ENCODE measurements at places on chromosomes 6 and 20.
A peak's percentile ranks its signal among the peaks of the same experiment; 100 is the strongest.

DNA sequence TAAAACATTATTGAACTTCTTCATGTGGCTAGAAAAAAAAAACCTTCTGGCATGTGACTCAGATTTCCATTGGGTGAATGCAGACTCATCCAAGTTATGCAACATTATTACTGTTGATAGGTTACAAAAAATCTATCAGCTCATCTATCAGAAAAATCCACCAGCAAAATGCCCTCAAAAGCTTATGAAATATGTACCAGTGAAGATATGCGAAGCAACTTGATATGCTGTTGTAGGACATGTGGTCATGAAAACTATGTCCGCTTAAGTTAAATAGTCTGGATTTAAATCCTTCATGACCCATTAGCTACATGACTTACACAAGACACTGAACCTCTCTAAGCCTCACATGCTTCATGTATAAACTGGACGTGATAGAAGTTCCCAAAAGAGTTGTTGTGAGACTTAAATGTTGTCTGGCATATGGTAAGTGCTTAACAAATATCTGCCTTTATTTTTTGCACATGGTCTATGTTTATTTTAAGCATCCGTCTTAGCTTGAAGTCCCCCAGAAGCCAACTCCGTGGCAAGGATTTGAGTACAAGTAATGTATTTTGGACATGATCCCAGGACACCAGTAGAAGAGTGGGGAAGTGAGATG is 12.5 kb upstream of the BFSP1 start:
- no peak for DNase-seq

DNA sequence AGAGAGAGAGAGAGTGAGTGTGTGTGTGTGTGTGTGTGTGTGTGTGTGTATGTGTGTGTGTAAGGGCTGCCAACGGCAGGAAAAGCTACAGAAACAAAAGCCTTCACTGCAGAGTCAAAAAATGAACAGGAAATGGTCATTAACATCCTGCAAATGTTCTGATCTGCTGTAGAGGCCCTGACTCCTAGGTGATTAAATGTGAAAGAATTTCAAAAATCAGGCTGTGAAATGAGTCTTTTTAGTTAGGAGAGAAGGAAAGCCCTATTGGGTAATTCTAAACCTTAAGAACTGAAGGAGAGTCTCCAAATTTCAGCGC is 166.5 kb upstream of the MYLIP start:
- DNase-seq, result no peak

- no peak for DNase-seq
These were observed 118.8 kb downstream of the CDKAL1 start for GRCh38 chr6:20653085-20653479.

DNA sequence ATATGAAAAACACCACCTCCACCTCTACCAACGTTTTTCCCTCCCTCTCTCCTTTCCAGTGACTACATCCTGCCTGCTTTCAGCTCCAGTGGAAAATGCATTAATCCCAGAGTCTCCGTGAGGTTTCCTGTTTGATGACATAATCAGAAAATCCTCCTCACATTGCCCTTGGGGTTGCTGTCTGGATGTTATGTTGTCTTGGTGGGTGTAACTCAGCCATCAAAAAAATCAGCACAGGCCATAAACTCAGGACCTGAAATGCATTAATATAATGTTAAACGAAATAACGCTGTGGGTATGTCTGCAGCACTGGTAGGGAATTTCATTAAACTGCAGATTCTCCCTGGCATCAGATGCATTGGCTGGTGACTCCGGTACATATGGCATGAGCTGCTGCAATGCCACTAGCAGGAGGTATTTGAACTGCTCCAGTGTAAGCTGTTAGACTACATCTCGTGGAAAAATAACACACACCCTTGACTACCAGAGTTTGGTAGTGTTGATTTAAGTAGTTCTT is 297.8 kb downstream of the PRL start:
- no peak for DNase-seq

DNA sequence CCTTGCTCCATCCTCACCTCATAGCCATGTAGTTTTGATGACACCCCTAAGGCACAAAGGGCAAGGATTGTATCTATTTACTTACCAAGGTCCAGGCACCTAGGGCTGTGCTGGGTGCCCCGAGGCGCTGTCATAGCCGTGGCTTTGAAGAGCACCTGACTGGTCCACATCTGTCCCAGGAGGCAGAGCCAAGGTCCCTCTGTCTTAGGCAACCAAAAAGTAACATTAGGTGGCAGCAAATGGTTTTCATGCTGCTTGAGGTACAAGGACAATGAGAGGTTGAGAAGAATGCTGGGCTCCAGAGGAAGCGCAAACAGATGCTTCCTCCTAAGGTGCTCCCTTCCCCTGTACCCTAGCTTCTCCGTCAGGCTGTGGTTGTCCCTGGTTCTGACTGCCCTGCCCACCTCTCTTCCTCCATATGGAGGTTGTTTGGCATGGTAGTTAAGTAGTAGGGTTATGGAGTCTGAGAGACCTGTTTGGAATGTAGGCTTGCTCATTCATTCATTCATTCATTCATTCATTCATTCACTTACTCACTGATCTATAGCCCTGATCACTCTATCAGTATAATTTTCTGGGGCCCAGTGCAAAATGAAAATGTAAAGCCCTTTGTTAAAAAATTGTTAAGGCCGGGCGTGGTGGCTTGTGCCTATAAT is 3.0 kb upstream of the UQCC2 start:
- DNase-seq, result no peak

DNA sequence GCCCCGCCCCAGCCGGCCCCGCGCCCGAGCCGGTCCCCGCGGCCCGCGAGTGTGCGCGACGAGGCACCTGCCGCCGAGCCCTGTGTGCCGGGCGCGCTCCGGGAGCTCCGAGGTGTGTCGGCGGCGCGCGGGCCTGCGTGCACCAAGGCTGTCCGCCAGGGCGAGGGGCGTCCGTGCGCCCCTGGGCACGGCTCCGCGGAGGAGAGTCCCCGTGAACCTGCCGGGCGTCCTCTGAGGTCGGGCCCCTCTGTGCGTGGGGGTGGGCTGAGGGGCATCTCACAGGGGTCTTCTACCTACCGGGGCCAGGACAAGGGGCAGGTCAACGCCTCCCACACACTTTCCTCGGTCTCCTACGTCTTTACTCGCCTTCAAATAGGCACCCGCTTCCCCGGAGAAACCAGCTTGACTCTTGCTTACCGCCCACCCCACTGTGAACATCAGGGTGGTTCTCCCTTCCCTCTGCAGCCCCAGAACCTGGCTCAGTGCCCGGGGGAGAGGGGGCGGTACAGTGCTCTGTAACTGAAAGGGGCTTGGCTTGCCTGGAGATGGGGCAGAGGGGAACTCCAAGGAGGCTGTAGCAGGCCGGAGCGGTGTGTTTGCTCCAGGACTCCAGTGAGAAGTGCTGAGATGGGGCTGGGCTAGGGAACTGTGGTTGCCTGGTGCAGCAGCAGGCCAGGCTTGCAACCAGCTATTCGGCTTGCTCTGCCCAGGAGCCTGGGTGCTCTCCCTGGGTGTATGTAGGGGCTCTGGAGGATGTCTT is at the start of gene SAMD10:
Gene SAMD10 (minus strand): TSS at position 86 of the 760 bp plus-strand sequence. CDS start 175 bp downstream, outside the sequence.
- no peak for DNase-seq

- no peak for DNase-seq
These were observed 43.8 kb downstream of the MAP3K4 start for GRCh38 chr6:161035182-161035980.

DNA sequence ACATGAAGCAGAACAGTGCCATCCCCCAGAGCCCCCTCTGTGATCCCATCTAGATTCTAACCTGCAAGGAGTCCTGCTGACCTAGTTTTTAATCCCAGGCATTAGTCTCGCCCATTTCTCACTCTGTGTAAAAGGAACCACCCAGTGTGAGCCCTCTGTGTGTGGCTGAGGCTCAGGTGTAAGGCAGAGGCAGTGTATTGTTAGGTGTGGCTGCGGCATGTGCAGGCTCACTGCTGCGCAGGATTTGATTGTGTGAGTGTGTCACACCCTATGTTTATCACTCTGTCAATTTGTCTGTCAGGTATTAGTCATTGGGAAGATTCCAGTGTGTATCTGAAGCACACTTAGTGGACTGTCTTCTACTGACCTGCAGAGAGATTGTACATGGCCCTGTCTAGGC is 13.7 kb upstream of the CST8 start:
- no peak for DNase-seq

DNA sequence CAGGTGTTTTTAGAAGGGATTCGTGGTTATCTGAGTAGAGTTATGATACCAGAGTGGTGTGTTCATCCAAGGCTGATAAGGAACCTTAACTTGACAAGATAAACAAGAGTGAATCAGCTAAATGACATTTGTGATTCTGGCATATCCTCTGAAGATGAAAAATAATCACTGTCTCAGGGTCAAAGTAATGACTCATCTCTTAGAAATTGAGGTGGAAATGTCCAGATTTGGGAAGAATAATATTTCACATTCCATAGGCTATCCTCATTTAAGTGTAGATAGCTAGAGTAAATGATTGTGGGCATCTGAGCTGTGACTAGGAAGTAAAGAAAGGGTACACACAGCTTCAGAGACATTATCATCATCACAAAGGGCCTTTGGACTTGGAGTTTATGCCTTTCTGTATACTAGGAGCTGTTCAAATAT is 255.7 kb downstream of the GJA1 start:
- no peak for DNase-seq

GRCh38 chr20:19025430-19026120 is 186.9 kb upstream of the SLC24A3 start:
- no peak for DNase-seq

DNA sequence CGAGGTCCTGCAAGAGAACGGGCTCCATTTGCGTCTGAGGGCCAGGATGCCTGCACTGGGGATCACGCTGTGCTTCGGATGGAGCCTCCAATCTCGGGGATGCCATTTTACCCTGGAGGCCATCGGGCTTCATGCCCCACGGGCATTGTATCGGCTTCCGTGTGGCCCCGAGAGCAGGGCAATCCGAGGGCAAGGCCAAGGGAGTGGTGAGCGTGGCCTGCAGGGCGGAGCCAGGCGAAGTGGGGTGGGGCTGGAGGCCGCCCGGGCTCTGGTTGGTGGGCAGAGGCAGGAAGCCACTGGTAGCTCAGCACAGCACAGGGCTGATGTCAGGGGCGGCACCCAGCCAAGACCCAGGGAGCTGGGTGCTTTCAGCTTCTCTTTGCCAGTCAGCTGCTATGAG is 57.5 kb upstream of the BHLHE23 start:
- no peak for DNase-seq

DNA sequence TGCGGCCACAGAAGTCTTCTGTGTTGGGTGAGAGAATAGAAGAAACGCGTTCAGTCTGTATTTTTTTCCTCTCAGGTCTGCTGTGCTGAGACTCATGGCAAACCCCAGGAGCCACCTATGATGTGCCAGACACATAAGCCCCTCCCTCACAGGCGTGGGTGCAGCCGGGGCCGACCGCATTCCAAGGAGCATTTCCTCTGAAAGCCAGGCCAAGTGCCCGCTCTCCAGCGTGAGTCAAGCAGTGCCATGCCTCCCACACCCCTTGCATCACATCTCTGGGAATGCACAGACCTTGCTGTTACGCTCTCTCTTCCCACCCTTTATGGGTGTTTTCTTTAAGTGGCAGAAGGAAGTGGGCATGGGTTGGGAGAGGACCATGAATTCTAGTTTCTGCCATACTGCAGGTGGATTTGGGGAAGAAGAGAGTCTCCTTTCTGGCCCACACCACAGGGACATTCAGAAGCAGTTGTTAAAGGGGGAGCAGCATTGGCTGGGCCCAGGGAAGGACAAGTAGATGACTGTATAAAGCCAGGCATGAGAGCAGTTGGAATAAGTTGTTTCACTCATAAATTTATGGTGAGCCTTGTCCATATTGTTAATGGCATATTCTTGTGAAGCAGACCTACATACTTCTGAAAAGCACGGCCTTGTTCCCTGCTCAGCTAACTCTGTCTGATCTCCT is 37.1 kb upstream of the TFAP2A start:
- DNase-seq, result peak; percentile 67

- peak; percentile 14 for DNase-seq
These were observed 42.5 kb upstream of the CD93 start for GRCh38 chr20:23128461-23129125.

DNA sequence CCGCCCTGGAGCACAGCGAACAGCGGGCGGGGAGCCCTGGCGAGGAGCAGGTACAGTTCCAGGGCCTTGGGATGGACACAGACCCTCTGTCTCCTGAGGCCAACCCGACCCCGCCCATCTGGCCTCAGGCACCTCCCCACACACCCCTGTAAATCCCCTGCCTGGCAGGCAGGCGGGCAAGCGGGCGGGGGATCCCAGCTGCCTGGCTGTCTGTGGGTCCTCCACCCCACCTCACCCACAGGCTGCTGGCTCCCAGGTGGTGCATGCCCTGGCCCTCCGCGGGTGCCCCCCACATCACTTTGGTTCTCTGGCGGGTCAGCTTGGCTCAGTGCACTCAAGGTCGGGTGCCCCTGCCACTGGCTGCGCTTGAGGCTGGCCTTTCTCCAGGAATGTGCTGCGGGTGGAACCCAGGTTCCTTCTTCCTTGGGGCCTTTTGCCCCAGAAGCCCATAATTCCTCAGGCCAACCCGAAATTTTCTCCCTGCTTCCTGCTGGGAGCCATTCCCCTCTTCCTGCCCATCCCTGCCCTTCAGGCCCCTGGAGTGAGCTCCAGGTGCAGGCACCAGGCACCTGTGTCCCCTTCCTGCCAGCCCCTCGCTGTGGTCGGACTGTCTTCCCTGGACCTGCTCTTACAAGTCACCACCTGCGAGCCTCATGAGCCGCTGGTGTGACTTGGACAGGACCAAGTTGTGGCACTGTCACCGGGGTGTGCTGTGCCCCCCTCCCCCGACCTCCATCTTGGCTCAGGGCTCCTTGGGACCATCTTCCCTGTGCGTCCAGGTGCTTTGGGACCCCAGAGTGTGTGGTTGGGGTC is 5.3 kb upstream of the TNFRSF6B start:
- DNase-seq, result no peak

GRCh38 chr6:97864366-97864765 is 581.4 kb upstream of the MMS22L start:
- DNase-seq, result no peak

- DNase-seq, result no peak
These were observed 5.7 kb downstream of the KCNG1 start for GRCh38 chr20:51017251-51017650.

- no peak for DNase-seq
These were observed 147.3 kb upstream of the NEDD9 start for GRCh38 chr6:11379805-11380204.

All from omental fat pad (tissue), 4 donors.